ENCODE measurements at places on chromosomes 5 and 9.

- no peak for DNase-seq
Measured at GRCh38 chr5:145982572-145983318, 46.4 kb downstream of the SH3RF2 start.

GRCh38 chr9:90204128-90204831, 438.3 kb downstream of the DIRAS2 start:
- no peak for DNase-seq

GRCh38 chr5:33370466-33370859, 70.3 kb upstream of the TARS1 start:
- DNase-seq, result no peak

DNA sequence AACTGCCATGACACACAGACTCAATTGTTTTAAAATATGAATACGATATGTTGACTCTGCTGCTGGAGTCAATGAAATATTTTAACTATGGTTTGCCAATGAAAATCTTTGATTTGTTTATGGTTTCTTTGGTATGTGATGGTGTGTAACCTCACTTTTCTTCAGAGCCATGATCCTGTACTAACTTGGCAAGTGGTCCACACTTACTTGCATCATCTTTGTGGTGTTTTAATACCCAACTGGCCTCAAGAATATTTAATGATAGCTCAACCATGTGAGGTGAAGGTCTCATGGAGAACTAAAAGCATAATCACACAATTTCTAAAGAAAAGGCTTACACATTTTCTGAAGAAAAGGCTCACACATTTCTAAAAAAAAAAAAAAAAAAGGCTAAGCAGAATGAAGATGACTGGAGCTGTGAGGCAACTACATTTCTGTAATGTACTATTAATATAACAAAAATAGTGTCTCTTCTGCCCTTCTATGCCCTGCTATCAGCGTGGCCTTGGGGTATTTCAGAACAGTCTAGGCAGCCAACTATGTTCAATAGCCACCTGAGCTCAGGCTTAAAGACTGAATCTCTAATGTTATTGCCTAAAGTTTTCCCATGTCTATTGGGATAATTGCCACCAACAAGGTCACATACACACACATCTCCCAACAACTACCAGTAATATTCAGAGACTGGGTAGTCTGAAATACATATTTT, 395.0 kb downstream of the MLLT3 start:
- DNase-seq, result no peak

DNA sequence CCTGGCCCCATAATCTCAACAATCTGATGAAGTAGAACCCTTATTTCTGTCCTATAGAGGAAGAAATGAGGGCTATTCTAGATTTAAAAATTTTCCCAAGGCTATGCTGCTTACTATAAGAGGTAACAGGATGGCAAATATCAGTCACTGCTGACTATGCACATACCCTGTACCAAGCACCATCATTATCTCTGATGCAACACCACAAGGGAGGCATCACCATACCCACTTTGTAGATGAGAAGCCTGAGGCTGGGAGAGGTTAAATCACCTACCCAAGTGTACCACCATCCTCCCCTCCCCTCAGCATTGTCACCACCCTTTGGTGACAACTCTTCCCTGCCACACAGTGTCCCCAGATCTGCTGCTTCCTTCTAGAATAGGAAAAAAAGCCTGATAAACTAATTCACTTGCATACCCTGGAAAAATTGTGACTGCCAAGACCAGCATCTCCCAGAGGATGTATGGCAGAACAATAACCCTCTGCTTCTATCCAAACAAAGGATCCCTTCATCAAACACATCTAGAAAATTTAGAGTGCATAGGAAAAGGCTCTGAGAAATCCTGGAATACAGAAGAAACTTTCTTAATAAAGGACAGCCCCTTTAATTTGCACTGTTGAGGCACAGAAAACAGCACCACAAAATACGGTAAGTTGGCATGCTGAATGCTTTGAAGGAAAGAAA, 48.3 kb downstream of the PRRC1 start:
- no peak for DNase-seq

- DNase-seq, result no peak
Measured at GRCh38 chr5:160479926-160480325, 58.3 kb downstream of the PTTG1 start.

DNA sequence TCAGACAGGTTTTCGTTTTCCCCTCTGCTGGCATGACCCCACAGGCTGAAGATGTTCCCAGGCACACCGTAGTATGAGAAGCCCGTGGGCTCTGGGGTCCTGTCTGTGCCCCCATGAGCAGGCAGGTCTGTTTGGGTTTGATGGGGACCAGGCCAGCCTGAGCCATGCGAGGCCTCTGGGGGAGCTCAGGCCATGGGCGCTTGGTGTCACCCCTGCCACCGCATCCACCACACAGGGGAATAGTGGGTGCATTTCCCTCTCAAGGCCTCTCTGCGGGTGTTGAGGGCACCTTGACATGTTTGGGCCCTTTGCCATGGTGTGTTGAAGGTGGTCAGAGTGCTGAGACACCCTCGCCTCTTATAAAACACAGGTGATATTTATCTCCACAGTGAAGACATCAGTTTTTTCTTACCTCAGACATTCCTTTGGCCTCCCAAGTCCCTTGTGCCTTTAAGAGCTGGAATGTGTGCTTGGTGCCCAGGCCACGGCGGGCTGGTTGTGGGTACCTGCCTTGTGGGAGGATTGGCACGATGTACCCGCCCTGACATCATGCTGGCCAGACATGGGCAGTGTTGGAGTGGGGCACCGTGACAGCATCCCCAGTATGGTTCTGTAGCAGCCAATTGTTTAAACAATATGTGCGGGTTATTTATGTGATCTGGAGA, 68.3 kb downstream of the WNK2 start:
- no peak for DNase-seq

GRCh38 chr5:102893942-102894341, 138.8 kb downstream of the PAM start:
- no peak for DNase-seq

DNA sequence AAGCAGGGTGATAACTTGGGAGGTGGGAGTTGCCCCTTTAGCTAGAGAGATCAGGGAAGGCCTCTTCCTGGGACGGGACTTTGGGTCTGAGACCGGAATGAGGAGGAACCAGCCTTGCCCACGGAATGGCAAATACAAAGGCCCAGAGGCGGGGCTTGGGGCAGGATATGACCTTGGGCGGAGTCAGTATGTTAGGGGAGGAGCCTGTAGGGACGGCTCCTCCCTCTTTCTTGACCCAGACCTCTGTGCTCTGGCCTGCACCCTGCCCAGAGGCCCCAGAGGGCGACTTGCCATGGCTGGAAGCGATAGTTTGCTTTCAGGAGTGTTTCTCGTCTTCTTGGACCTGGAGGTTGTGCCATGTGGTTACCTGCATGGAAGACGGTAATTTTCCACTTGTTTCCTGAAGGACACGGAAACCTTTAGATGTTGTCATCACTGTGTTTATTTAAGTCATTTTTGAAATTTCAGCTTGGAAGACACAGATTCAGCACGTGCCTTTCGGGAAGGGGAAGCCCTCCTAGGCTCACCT, 85.6 kb downstream of the DAB2IP start:
- no peak for DNase-seq

DNA sequence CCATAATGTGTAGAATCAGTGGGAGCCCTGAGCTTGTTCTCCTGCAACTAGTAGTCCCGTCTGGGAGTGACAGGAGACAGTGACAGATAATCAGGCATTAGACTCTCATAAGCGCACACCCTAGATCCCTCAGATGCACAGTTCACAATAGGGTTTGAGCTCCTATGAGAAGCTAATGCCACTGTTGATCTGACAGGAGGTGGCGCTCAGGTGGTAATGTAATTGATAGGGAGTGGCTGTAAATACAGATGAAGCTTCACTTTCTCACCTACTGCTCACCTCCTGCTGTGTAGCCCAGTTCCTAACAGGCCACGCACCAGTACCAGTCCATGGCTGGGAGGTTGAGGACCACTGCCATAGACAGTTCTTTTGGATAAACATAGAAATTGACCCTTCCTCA, 188.7 kb downstream of the ROR2 start:
- DNase-seq, result no peak

- DNase-seq, result no peak
Measured at GRCh38 chr9:99173570-99174504, 47.9 kb downstream of the ALG2 start.

GRCh38 chr5:172147857-172148256, 40.2 kb downstream of the STK10 start:
- no peak for DNase-seq

GRCh38 chr9:112789891-112790774, 39.6 kb downstream of the SNX30 start:
- no peak for DNase-seq

- DNase-seq, result no peak
Measured at GRCh38 chr5:179699616-179700237, 960 bp downstream of the CANX start.

- DNase-seq, result no peak
Measured at GRCh38 chr5:143842920-143843319, 31.0 kb downstream of the HMHB1 start.

DNA sequence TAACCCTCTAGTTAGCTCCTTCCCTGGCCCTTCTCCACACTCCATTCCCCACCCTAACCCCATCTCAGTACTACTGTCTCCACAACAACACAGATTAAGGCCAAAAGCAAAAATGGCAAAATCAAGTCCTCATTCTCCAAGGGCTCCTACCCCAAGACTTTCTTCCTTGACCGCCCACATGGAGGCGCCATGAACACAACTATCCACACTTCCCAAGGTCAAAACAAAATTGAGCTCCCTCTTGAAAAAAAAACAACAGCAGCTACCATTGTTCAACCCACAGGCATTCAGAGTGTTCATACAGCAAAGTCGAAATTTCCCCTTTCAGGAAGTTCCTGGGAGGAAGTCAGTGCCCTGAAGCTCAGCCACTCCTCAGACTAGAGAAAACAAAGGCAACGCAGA, 54.4 kb downstream of the GNAQ start:
- DNase-seq, result no peak

- no peak for DNase-seq
Measured at GRCh38 chr5:125558016-125558415, 811.6 kb upstream of the ZNF608 start.

GRCh38 chr5:74266132-74266531, 374.4 kb downstream of the ENC1 start:
- DNase-seq, result no peak

GRCh38 chr5:154830219-154830595, 20.2 kb downstream of the FAXDC2 start:
- DNase-seq, result no peak

- DNase-seq, result no peak
Measured at GRCh38 chr9:99235926-99236634, 14.0 kb downstream of the SEC61B start.

DNA sequence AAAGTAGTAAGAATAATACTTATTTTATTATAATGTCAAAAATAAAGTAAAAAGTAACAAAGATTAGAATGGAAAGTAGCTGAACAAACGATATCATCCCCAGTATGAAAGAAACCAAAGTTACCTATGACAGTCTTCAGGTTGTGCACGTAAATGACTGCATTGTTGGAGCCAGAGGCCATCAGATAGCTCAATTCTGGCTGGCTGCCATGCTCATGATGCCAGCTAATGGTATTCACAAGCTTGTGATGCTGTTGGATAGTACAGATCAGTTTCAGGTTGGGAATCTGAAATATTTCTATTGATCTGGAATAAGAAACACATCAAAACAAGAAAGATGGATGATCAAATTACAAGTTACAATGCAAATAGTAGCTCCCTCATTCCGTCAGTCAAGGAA, 21.1 kb downstream of the GEMIN5 start:
- no peak for DNase-seq

DNA sequence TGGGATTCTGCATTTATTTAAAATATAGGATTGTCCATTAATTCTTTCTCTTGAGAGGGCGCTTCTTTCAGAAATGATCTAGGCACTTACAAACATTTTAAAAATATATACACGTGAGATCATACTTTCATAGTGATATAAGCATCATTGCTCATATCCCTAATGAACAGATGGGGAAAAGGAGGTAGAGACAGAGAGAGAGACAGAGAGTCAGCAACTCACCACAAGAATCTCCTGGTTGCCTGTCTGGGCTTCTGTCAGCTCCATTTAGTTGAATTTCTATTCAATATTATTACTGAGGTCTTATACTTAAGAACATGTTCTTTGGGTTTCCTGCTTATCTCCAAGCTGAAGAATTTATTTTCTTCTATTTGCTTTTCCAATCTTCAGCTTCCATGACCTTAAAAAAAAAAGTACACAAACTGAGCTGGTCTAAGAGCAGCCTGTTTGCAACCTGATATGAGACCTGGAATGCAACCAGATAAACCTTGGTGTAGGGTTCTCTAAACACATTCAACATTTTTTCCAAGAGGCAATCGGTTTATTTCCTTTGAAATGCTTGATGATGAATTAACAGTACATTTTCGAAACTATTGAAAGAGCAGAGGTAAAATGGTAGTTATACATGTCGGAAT, 51.6 kb upstream of the LIFR start:
- no peak for DNase-seq

GRCh38 chr9:75190762-75191161, 102.4 kb downstream of the OSTF1 start:
- no peak for DNase-seq

DNA sequence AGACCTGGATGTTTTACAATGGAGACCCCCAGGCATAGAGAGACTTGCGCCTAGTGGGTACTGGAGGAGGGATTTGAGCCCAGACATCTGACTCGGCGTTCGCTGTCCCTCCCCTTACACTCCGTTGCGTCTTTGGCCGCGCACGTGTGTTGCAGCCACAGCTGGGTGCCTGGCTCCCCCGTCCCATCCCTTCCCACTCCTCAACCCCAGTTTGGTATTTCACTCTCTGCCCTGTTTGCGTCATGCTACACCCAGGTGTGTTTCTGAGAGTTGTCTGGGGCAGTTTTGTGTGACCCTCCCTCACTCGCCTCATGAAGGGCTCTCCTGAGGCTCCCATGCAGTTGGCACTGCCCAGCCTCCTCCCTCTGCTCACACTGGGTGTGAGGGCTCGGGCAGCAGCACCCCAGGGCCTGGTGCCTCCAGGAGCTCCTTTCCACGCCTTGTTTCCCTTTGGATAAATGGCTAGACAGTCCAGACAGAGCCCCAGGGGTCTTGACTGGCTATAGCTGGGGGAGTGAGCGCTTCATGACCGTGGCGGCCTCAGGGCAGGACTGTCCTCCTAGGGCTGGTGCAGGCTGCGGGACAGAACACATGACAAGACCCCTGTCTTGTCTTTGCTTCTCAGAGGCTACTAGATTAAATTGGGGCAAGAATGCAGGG, 13.6 kb downstream of the TCF7 start:
- no peak for DNase-seq

DNA sequence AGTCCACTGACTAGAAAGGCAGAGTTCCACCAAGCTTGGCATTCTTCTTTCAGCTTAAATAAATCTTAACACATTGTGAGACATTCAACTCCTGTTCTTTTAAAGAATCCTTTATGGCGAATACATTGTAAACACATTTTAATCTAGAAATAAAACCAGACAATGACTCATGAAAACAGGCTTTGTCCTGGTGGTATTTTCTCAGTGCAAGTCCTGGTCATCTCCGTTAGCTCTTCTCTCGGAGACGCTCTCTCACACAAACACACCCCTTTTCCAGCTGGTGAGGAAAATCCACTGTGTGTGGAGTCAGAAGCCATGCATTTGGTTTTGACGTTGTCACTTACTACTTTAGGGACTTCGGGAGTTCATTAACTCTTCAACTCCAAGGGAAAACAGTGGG, 140.4 kb downstream of the AUH start:
- no peak for DNase-seq

GRCh38 chr9:126448136-126448535, 121.5 kb downstream of the MVB12B start:
- DNase-seq, result no peak
